CD4-positive, alpha-beta T cell (primary cell): ENCODE measurements at places on chromosomes 4 and X. TPM values are rescaled to one million over a fixed set of nuclear protein-coding genes. Genes with fewer than 3 reads are reported as not detected.

ADH7 gene
- total RNA-seq, result not detected

GJB1 gene
- total RNA-seq, result not detected

DNA sequence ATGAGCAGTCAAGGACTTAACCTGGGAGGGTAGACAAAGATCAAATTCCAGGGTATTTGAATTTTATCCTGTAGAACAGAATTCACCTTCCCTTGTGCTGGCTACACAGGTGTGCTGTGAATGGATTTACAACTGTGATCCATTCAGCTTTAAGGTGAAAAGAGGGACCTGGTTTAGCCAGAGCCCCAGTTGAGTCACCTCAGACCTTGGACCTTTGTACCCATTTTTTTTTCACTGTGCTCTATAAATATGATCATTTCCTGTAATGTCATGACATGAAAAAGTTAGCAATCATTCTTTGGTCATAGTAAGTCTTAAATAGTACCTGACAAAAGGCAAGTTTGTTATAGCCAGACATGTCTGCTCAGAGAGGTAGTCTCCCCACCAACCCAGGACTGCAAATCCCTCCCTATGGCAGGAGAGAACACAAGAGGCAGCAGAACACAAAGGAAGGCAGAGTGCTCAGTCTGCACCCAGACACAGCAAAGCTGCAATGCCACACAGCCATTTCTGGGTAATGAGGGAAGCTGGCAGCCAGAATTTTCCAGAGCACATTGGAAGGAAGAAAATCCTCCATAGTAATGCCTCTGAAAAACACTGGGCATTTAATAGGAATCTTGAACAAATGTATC lies 77.9 kb downstream of the CXXC4 start:
- no peak for DNase-seq

DNA sequence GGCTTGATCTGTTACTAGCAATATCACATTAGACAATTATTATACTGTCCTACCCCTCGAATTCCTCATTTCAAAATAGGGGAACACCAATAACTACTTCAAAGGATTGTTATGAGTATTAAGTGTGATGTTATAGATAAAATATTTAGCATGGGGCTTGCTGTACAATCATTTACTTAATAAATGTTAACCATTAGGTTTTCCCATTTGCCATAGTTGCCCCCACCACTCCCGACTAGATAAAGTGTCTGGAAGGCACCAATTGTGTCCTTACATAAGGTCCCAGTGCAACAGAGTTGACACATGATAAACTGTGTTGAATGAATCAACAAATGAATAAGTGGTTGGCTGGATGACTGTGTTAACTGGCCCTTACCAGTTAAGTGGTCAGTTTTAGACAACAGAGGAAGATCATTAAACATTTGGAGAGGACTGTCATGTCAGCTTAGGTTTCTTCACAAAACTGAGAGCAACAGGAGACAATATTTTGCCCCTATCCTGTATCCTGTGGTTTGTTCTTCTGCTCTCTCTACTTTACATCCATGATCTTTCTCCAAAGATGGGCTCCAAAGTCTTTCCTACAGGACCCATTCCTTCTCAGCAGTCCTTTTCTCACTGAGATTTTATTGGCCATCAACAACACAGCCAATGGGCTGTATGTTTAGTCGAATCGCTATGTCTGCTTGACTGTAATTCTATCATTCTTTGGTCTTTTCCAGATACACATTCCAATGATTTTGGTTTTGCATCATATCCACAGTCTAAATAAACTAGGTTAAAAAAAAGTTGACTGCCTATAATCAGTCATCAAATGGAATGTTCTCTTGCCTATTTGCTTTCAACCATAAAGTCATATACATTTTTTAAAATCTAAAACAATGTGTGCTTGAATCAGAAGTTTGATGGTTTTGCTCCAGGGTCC lies 74.4 kb downstream of the RNF150 start:
- no peak for DNase-seq

GRCh38 chr4:123748806-123749205 lies 352.2 kb downstream of the SPRY1 start:
- no peak for DNase-seq

DNA sequence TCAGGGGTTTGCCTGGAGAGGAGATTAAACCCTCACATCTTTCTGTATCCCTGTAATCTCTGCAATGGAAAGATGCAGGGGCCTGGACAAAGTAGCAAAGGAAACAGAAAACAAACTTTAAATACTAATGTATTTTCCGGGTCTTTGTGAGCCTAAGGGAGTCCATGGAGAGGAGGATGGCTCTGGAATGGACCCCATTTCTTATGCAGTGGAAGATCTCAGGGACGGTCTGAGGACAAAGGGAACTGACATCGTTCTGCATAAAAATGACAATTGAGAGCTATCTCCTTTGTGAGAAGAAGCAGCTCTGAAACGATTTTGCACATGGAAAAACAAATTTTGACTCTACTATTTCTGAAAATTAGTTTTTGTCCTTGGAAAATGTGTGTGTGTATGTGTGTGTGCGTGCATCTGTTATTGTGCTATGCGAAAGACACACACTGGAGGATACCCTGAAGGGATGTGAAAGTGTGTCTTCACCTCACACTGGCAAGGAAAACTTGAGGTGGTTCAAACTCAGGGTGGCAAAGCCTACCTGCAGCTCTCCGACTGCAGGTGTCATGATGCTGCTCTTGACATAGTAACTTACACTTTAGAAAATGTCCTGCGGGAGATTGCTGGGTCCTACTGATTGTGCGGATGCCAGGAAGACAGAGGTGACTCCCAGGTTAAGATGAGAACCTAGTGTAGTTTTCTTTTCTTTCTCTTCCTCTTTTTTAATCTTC lies 126.4 kb upstream of the JADE1 start:
- no peak for DNase-seq

DNA sequence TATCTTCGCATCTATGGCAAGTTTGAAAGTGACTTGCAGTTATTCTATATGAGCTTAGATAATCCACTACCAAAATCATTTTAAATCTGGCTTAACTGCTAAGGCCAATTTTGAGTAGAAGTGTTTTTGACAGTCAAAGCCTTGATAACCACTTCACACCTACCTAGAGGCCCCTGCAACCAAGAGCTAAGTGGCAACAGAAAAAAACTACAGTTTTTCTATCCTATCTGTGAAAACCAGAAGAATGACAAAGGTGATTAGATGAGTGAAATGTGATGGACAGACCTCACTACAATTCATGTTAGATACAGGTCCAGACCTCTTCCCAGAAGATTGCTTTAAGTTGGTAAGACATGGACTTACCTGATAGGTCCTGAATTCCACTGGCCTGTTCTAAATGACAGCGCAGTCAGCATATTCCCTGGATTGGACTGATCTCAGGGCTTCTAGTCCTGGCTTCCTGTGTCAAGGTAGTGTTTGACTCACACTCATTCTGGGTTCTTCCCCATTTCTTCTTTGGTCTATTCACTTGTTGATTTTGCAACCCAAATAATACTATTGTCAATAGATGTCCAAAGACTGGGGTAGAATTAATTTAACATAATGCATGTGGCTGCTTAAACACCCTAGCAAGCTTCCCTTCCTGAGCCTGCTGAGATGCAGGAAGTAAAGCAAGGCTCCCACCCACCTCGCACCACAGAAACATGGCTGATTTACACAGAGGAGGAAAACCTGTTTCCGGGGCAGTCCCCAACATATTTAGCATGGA lies 65.1 kb downstream of the PPP3CA start:
- DNase-seq, result peak; percentile 49

- no peak for DNase-seq
Observed at GRCh38 chr4:1772853-1773538, 20.1 kb upstream of the FGFR3 start.

DNA sequence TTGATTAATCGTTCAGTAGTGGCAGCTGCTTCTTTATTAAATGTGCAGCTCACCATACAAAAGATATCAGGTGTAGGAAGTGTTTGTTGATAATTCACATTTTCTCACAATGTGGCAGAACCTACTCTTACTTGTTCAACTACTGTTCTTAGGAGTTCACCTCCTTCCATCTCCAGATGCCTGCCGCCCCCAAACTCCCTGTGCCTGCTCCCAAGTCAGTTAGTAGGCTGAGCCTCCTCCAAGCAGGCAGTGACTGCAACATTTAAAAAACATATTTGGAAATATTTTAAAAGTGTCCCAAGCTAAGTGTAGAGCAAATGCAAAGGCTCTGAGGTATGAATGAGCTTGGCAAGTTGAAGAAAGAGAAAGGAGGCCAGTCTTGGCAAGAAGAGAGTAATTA lies 100.2 kb downstream of the AFF2 start:
- DNase-seq, result no peak

GRCh38 chr4:107693132-107693531 lies 26.9 kb downstream of the PAPSS1 start:
- DNase-seq, result no peak

- no peak for DNase-seq
Observed at GRCh38 chrX:17377091-17377717, 2.2 kb downstream of the NHS start.

GRCh38 chr4:158572608-158573007 lies 50.9 kb downstream of the RXFP1 start:
- DNase-seq, result no peak

- DNase-seq, result no peak
Observed at GRCh38 chr4:11704186-11704830, 275.6 kb upstream of the HS3ST1 start.

DNA sequence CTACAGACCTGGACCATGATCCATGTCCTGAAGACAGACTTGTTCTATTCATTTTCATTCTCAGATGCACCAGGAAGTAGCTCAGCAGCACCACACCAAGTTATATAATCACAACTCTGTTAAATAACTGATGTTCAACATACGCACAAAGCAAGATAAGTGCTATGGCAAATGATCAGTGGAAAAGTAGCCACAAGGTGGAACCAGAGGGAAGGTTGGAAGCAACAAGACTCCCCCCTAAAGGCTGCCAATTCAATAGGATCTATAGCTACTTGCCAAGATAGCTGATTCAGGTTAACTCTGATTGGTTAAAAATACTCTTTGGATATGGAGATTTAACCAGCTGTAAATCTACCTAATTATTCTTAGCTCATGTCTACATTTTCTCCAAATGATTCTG lies 23.7 kb upstream of the FAM47B start:
- DNase-seq, result no peak

DNA sequence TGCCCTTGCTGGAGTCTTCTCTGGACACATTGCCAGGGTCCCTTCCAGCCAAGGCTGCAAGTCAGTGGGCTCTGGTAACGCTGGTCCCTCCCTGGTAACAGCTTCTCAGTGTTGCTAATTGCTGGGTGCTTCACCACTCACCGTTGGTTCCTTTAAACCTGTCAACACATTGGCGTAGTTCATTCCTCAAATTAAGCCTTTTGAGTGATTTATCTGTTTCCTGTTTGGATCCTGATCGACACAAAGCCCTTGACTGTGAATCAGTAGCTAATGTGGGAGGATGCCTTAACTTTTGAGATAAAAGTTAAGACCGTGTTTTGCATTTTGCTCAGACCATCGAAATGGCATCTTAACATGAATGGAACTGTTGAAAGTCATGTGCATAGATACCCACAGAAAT lies 125.9 kb downstream of the AMELX start:
- DNase-seq, result no peak

GRCh38 chr4:86917212-86918039 lies 17.4 kb upstream of the AFF1 start:
- no peak for DNase-seq

DNA sequence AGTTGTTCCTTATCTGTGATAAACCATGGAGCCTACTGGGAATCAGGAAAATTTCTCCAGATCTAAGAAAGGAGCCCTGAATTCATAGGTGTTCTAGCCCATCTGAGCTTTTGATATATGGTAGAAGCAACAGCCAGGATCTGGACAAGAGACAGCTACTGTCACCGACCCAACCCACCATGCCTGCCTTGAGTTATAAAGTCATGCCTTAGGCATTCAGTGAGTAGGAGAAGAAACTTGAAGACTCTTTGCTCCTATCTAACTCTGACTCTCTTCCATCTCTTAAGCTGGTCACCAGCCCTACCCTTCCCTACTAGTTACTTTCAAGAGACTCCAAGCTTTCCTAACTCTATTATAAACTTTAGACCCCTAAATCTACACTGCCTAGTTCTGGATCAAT lies 83.9 kb upstream of the FAM9B start:
- DNase-seq, result no peak
